ENCODE measurements at places on chromosomes 6 and 20. TPM values are rescaled to one million over a fixed set of nuclear protein-coding genes. Genes with fewer than 3 reads are reported as not detected.

PSMB9 gene
- 284 TPM for total RNA-seq

GRCh38 chr6:37483252-37483901 is 16.3 kb downstream of the CCDC167 start:
- no peak for DNase-seq

ECT2L gene
- not detected for total RNA-seq

NMBR gene
- total RNA-seq = not detected

- peak; percentile 76 for DNase-seq
These were observed 33.9 kb downstream of the SLC17A4 start for GRCh38 chr6:25788305-25788922.

GRCh38 chr6:82030761-82031503 is 216.6 kb downstream of the IBTK start:
- DNase-seq = no peak

GRCh38 chr20:41137614-41138474 is 501 bp downstream of the PLCG1 start:
- peak; percentile 89 for DNase-seq
